ENCODE measurements at places on chromosomes 4 and X.

DNA sequence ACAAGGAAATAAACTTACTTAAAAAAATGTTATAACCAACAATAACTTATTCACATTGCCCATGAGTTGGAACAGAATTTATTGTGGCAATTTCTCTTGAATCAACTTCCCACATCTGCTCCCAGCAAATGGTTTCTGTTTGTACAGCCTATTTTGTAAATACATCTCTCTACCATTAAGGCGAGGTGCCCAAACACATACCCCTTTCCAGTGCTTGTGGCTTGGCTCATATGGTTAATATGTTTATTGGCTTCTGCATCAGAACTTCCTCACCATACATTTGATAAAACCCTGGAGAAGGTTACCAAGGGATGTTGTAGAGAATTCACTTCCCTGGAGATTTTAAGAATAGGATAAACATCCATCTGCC is 207.1 kb downstream of the SOWAHB start:
- no peak for DNase-seq

GRCh38 chr4:153152501-153153338 is 51.5 kb upstream of the TRIM2 start:
- no peak for DNase-seq

- no peak for DNase-seq
These were observed 22.4 kb downstream of the TMEM33 start for GRCh38 chr4:41957634-41958033.

DNA sequence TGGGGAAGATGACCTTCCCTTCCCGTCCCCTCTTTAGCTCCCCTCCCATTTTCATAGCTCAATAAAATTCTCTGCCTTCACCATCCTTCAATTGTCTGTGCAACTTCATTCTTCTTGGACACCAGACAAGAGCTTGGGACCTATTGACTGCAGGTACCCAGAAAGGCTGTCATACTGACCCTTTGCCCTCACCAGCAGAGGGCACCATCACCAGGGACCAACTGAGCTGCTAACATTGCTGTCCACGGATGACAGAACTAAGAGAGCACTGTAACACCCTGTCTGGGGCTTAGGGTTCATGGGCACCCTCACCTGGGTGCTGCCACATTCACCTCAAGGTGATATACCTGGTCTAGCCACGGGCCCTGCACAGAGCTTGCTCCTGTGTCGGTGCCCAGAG is 141.3 kb upstream of the VCX3B start:
- no peak for DNase-seq

DNA sequence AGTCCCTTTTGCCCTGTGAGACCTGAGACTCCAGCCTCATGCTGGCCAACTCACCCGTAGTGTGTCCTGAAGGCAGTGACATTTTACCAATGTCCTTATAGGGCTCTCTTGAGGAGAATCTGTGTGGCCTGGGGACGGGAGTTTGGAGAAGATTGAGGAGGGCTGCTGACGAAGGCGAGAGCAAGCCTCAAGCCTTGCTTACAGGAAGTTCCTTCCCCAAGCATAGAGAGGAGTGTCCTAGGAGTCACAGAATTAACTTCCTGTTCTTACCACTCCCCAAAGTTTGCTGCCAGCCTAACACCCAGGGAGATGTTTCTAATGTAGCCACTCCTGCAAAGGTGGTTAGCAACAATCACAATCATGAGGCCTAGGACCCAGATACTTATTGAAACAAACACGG is at the start of gene NXF3:
TSS of gene NXF3 (minus strand) at position 202 of the 400 bp plus-strand sequence. CDS start at position 82, 120 bp downstream.
- DNase-seq: no peak

- DNase-seq: no peak
These were observed 342.8 kb downstream of the DMD start for GRCh38 chrX:32868524-32868895.

DNA sequence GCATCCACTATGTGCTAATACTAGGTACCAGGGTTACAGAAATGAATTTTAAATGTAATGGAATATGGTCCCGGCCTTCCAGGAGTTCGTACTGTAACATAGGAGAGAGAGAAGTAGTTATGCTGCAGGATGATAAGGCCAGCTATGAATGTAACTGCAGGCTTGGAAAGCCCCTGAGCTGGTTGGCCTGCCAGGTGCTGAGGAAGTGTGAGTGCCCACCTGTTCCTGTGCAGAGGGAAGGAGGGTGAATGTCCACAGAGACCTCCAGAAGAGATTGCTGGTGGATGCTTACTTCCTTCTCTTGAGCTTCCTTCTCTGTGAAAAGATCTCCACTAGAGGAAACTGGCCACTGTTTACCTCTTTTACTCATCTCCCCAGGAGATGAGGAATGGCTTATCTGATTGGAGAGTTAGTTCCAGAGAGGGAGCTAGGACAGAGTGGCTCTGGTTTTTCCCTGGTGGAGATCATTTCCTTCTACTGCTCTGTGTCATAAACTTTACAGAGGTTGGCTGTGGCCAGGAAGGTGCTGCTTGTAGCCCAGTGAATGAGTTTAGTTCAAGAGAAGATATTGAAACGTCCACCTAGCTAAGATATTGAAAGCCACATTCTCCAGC is 114.0 kb upstream of the LNX1 start:
- DNase-seq: peak; percentile 16

- DNase-seq: no peak
These were observed 289.4 kb downstream of the ANKRD50 start for GRCh38 chr4:124423160-124423559.

DNA sequence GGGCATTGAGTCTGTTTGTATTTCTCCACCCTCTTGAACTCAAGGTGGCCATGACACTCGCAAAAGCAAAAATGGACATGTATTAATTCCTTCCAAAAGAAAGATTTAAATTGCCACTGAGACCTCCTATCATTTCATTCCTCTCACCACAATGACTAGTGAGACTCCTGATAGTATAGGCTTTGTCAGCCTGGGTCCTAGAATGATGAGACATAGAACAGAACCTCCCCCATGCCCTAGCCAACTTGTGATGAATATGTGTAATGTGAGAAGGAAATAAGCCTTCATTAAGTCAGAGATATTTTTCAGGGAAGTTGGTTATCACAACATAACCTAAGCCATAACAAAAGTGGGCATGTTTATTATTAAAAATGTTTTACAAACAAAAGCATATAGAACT is 62.5 kb downstream of the ASB9 start:
- no peak for DNase-seq

DNA sequence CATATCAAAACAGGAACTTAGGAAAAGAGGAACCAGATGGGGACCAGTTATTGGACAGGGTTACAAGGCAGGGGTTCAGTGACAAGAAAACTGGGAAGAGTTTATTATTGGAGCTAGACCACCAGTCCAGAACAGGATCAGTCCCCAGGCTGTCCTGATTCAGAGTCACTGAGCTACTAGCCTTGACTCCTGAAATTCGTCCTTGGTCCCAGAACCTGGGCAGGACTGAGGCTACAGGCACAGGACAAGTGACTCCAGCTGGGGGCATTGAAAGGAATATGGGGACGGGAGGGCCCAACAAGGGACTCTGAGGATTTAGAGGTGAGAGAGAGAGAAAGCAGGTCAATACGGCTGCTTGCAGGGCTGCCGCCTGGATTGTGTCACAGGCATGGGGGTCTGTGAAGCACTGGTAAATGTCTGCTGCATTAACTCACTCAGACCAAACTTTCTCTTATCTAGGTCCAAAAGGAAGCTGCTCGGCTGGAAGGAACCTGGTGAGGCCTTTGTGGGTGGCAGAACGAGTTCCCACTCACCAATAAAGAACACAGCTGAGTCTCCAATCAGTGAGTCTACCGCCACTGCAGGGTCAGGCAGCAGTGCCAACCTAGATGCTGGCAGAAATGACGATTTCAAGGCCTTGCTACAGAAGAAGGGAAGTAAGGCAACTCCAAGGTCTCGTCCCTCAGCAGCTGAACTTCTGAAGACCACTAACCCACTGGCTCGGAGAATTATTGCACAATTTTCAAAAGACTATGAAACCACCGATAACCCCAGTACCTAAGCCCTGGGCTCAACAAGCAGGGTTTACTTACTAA is 11.3 kb upstream of the RTL5 start:
- DNase-seq: no peak

DNA sequence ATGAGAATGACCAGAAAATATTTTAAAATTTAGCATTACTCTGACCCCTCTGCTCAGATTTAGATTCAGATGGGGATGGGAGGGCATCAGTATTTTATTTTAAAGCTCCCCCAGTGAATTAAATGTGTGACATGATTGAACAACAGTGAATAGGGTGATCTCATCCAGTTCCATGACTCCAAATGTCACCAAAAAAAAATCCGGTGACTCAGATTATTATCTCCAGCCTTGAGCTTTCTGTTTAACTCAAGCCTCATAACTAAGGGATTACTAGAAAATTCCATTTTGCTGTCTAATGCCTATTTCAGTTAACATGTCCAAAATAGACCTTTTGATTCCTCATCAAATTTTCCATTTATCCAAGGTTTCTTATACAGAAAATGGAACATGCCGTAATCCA is 121.8 kb upstream of the TMEM47 start:
- peak; percentile 78 for DNase-seq

DNA sequence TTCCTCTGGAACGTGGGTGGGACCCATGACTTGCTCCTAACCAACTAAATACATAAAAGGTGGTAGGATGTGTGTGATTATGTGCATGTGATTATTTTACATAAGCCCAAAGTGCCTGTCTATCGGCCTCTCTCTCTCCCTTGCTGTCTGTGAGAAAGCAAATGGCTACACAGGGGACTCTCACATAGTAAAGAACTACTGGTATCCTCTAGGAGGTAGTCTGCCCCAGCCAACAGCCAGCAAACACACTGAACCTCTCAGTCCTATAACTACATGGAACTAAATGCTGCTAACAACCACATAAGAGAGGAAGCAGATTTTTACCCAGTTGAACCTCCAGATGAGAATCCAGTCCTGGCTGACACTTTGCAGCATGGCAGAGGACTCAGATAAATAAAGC is 1249.4 kb downstream of the ADGRL3 start:
- DNase-seq: no peak

DNA sequence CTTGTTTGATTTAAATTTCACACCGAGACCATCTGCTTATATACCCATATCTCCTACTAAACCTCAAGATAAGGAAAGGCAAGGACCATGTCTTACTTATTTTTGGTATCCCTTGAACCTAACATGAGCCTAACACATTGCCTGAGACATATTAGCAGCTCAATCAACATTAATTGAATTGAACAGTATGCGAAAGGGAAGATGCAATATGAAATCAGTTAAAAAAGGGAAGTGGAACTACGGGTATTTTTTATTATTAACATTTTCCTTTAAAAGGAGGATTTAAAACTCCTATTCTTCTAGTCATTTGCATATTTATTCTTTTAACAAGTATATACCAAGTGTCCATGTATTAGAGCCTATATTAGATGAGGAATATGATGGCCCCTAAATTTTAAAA is 197.0 kb downstream of the CAMK2D start:
- no peak for DNase-seq

DNA sequence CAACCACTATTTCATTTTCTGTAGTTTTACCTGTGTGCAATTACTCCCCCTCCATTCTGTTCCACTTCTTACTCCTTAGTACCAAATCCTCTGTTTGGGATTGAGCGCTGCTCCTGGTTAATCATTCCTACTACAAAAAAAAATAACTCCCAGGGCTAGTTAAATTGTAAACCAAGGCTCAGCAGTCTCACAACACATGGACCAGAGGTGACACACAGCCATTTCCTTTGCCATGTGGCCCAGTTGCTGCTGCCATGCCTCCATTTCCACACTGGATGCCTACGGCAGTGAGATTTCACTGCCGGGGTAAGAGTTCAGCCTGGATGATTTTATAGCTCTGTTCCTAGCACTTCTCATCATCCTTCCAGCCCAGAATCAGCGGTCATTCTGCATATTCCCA is 107.2 kb downstream of the AKAP4 start:
- DNase-seq: no peak

DNA sequence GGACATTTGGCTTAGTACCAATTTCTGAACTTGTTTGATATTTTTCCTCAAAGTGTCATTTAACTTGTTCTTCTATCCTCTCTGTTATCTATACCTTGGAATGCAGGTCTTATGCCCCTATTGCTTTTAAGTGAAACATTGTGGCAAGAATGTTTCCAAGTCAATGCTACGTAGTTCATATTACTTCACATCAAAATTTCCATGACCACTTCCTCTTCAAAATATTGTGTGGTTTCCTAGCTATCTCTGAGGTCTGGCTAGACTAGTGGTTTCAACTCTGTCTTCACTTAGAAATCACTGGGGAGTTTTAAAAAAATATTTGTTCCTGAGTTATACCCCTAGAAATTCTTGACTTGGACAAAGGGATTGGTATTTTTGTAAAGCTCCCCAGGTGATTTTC is 20.2 kb upstream of the RASGEF1B start:
- no peak for DNase-seq

DNA sequence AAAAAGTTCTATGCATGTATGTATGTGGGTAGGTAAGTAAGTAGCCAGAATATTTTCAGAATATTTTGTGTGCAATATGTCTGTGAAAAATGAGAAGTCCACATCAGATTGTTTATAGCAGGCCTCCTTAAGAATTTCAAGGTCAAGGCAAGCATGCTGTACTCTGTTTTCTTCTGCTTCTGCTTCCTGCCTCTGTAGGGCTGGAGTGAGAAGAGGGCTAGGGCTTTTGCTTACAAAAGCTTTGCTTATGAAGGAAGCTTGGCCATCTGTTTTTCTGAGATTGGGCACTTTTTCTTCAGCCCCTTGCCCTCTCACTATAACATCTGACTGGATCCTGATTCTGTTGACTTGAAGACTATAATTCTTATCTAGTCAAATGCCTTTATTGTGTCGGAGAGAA is 150.4 kb downstream of the EMCN start:
- no peak for DNase-seq

GRCh38 chr4:97866821-97867556 is 276.3 kb downstream of the STPG2 start:
- no peak for DNase-seq

- DNase-seq: no peak
These were observed 677.4 kb upstream of the PABPC4L start for GRCh38 chr4:134879019-134879418.

DNA sequence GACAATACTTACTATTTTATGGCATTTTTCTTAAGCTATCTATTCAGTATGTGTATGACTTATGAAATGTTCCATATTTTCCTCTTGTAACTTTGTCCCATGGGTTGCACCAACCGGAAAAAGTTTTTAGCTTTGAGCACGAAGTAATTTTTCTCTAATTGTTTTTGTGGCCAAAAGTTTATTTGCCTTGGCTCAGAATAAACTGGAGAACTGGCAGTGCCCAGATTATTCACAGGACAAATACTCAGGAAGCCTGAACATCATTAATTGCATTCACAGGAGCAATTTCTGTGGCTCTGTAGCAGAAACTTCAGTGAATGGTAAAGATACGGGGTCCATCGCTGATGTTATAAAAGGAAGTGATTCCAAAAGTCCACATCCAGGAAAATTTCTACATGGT is 184.5 kb downstream of the ARHGAP10 start:
- DNase-seq: no peak

DNA sequence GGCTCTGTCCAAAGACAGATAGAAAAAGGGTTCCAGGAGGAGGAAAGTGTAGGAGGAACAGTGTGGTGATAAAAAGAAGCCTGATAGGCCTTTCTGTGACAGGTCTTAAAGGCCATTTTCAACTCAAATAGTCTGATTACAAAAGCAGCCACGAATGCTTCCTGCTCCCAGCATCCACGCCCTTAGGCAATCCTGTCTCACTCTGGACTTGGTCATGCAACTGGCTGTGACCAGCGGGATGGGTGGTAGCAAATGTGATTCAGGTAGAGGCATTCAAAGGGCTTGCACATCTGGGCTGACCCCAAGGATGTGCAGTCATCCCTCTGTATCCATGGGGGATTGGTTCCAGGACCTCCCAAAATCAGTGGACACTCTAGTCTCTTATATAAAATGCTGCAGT is 14.4 kb upstream of the SEPSECS start:
- peak; percentile 72 for DNase-seq

GRCh38 chrX:44931441-44931973 is 58.5 kb downstream of the KDM6A start:
- no peak for DNase-seq

- no peak for DNase-seq
These were observed 33.8 kb upstream of the LRBA start for GRCh38 chr4:151048913-151049312.
